ENCODE measurements at places on chromosomes 3 and 15.

- peak; percentile 55 for DNase-seq
Observed at GRCh38 chr15:74375303-74375693, 7.9 kb upstream of the CYP11A1 start.

DNA sequence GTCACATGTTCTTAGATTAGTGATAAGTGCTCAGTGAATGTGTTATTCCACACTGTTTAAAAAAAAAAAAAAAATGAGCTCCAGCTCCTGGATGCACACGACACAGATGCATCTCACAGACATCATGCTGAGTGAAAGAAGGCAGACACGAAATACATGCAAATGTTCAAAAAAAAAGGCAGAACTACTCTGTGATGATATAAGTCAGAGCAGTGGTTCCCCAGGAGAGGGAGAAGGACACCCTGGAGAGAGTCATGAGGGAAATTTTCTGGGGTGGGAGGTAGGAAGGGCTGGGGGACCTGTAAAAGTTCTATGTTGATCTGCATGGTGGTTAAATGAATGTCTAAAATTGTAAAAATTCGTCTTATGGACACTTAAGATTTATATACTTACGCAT, 4.3 kb downstream of the CSRNP1 start:
- no peak for DNase-seq

DNA sequence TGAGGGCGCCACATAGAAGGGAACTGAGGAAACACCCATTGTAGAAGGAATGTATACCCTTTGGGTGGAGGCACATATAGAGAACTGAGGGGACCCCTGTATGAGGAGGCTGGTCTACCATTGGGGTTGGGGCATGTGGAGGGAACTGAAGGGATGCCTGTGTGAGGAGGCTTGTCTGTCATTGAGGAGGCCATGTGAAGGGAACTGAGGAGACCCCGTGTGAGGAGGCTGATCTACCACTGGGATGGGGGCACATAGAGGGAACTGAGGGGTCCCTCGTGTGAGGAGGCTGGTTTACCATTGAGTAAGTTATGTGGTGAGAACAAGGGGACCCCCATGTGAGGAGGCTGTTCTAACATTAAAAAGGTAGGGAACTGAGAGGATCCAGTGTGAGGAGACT, 156.1 kb downstream of the FBLN2 start:
- no peak for DNase-seq

GRCh38 chr3:71011565-71012287, 571.8 kb downstream of the FOXP1 start:
- no peak for DNase-seq

GRCh38 chr3:153129426-153129825, 32.6 kb upstream of the RAP2B start:
- DNase-seq = no peak

GRCh38 chr3:151990696-151991376, 117.4 kb downstream of the SUCNR1 start:
- no peak for DNase-seq

DNA sequence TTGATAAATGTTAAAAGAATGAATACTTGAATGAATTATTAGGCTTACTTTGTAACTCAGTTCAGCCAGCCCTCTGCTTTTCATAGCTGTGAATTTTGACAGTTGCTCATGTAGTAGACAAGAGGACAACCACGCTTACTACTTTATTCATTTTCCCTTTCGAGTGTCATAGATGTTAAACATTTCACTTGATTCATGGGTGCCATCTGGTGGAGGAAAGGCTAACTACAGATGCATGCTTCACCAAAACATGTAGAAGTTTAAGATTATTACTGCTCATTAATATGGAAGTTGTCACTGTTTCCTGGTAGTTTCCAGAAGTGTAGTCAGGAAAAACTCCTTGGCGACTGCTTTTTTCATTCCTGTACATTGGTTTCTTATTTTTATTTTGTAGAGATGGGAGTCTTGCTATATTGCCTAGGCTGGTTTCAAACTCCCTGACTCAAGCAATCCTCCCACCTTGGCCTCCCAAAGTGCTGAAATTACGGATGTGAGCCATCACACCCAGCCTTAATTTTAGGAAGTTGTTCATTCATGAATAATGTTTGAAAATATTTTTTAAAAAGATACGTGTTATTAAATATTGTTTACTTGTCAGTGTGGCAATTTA, 163.2 kb downstream of the B3GALNT1 start:
- no peak for DNase-seq

DNA sequence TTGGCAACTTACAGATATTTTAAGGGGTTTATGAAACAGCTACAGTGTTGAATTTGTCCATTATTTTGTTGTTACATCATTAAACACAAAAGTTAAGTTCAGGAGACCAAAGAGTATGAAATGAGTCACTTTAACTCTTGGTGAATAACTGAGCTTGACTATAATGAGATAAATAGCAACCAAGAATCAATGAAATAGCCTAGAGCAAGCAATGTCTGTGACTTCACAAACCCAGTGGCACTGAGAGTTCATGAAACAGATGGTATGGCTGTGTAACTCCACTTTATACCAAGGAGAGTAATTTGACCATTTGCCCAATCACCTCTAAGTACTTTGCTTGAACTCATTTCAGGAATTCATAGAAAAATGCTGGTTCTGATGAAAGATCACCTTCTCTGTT, 169.6 kb upstream of the GADL1 start:
- no peak for DNase-seq

- DNase-seq = no peak
Observed at GRCh38 chr3:34254285-34254684, 455.9 kb downstream of the PDCD6IP start.

- peak; percentile 17 for DNase-seq
Observed at GRCh38 chr3:16897254-16897926, 12.6 kb downstream of the PLCL2 start.

DNA sequence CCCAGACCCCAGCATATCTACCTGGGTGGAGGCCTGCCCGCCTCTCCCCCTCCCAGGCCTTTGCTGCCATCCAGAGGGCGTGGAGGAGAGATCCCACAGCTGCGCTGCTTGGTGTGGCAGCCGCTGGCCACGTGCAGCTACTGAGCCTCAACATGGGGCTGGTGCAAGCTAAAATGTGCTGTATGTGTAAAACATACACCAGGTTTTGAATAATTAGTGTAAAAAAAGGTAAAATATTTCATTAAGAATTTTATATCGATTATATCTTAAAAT, 95.8 kb downstream of the SEC22A start:
- DNase-seq = no peak

DNA sequence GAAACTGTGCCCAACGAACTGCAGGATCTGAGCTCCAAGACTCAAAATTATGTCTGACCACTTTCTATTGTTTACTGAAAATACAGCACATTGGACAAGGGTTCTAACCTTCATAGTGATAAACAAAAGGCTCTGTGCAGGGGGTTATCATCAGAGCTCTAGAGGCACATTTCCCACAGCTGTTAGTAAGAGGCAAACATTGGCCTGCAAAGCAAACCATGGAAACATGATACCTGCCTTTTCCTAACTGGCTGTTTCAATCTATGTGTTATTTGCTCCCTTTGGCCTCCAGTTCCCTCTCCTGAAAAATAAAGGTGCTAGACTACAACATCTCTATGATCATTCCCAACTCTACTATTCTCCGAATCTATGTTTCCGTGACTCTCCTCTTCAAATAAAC, 159.7 kb upstream of the ARHGEF26 start:
- peak; percentile 31 for DNase-seq

- no peak for DNase-seq
Observed at GRCh38 chr15:100484443-100484842, 44.3 kb downstream of the CERS3 start.

GRCh38 chr15:68501259-68501591, 69.3 kb upstream of the ITGA11 start:
- DNase-seq = no peak

GRCh38 chr15:55990516-55990915, 2.9 kb downstream of the NEDD4 start:
- DNase-seq = no peak

GRCh38 chr3:66381626-66382025, 119.2 kb downstream of the LRIG1 start:
- DNase-seq = no peak

DNA sequence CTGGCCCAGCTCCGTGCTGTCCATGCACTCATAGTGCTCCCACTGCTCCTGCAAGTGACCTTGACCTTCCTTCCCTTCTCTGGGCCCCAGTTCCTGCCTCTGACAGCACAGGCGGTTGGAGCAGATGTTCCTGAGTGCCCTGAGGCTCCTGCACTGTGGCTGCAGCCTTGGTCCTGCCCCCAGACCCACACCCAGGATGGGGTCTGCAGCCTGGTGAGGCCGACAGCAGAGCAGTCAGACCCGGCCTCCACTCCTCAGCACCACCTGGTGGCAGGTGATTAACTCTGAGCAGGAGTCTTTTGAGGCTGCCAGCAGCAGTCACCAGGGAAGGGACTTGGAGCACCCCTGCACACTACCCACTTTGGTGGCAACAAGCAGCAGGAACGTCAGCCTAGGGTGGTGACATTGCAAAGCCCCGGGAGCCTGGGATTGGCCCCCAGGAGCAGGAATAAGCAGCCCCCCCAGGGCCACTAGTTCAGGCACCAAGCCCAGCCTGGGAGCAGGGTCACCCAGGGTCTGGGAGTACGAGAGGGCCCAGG, 64.6 kb downstream of the CYP11A1 start:
- peak; percentile 18 for DNase-seq

GRCh38 chr15:41423979-41424659, 7.2 kb downstream of the RTF1 start:
- DNase-seq = no peak

DNA sequence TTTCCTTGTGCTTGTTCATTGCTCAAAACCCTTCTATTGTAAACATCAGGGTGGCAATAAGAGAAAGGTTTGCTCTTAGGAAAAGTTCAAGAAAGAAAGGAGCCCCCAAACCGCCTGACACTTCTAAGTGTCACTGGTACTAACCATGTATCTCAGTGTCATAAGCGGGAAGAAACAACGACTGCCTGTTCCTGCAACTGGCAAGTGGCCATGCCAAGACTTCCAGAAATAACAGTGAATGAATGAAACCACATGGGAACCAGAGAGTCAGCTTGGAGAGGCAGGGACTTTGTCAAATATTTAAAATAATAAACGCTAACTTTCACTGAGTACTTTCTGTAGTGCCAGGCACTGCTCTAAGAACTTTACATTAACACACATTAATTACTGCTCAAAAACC, 1.1 kb downstream of the PLSCR2 start:
- DNase-seq = no peak

DNA sequence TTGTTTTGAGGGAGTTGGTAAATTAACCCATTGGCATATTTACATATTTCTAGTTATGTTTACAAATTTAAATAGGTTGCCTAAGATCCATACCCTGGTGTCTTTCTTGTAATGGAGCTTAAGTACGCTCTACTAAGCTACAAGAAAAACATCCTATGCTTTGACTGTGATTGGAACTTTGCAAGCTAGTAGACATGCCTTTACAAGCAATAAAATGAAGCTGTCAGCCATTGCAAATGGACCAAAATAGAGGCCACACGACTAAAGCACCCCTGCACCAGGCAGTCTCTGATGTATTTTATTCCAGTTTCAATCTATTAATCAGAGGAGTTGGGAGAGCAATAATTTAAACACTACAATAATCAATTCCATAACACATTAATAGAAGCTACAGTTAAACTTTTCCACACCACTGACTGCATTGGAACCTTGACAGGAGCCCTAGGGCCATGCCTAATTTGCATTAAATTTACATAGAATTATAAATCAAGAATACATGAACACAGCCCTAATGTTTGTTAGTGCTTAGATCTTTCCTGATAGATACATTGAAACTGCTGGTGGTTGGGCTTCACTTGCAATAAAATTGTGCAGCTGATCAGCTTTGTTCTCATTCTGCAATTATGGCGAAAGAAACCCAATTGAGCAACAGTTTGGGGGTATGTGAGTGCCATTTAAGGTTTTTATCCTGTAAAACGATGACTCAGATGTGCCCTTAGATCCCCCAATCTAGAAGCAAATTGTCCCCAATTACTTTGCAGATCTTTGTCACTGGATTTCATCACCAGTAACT, 360.1 kb downstream of the LSAMP start:
- no peak for DNase-seq

GRCh38 chr3:189138901-189139610, 32.7 kb upstream of the TPRG1 start:
- DNase-seq = no peak

DNA sequence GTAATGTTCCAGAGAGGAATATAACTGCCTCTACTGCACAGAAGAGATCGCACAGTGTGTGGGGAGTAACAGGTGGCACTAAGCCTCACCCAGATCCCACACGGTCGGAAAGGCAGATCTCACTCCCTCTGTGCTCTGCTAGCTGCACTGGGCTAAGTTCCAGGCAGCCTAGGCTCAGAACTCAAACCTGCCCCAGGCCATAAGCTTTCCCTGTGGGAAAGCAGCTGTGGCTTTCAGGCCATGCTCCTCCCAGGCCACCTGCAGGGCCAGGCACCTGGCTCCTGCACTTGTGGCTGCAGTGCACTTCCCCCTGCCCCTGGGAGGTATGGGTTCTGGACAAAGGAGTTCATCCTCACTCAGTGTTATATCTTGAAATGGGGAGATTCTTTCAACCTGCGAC, 27.5 kb downstream of the PCCB start:
- DNase-seq = peak; percentile 21

GRCh38 chr15:85324202-85324601, 56.2 kb upstream of the AKAP13 start:
- no peak for DNase-seq

- DNase-seq = no peak
Observed at GRCh38 chr3:44961888-44962287, 14.1 kb downstream of the ZDHHC3 start.

DNA sequence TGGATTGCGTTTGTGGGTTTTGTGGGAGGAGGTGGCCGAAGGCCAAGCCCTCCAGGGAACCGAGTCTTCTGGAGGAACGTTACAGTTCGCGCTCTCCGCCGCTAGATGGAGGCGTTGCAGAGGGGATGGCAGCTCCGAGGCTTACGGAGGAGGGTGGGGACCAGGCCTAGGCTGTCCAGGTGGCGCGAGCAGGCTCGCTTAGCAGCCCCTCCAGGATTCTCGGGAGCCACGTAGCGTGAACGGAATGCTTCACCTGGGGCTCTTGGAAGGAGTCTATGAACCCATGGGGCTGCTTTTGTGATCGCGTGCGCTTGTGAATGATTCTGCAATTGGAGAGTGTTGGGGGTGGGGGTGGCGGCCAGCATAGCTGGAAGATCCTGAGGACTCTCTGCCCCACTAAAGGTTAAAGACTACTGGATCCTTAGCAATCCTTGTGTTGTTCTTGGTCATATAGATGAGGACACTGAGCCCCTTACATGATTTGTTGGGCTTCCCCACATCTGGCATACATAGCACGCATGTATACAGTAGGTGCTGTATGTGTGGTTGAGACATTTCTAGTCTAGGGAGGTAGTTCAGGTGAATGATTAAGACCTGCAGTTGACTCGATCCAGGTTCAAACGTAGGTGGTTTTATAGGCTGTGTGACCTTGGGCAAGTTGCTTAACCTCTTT, 25.7 kb downstream of the FAM3D start:
- no peak for DNase-seq

DNA sequence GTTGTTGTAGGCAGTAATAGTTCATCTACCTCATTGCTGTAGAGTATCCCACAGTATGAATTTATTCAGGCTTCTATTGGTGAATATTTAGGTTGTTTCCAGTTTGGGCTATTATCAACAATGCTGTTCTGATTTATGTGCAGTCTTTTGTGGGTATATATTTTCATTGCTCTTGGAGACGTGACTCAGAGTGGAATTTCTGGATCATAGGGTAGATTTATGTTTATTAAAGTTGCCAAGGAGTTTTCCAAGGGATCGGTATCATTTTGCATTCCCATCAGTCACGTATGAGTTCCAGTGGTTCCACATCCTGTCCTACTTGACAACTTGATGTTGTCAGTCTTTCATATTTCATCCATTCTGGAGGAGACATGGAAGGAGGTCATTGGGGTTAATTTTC, 8.4 kb upstream of the HRH1 start:
- DNase-seq = no peak

- DNase-seq = no peak
Observed at GRCh38 chr15:70947351-70948335, 55.0 kb downstream of the LRRC49 start.

All from NCI-H1417 treated with DMSO at 0.1 percent for 48 hours (cell line).